ENCODE measurements at places on chromosomes 3 and 15. TPM values are rescaled to one million over a fixed set of nuclear protein-coding genes. Genes with fewer than 3 reads are reported as not detected.

GRCh38 chr3:193207290-193208273, 33.4 kb upstream of the PLAAT1 start:
- no peak for DNase-seq

Gene FMN1
- polyA plus RNA-seq = not detected

DNA sequence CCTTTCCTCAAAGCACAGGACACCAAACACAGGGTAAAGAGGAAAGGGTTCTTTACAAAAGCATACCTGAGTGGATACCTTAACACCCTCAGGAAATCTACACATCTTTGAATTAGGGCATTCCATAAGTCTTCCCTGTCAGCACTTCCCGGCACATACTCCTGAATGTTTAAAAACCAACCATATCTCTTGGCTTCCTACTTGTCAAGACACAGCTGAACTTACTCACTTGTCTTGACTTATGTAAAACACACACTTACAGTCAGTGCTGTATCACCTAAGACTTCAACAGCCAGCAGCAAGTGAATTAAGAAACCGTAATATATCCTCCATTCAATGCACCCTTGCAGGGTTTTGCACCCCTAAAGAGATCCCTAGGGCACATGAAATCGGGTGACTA, 17.5 kb downstream of the IL1RAP start:
- DNase-seq = no peak

GRCh38 chr3:149726716-149727407, 25.4 kb downstream of the COMMD2 start:
- DNase-seq = no peak

DNA sequence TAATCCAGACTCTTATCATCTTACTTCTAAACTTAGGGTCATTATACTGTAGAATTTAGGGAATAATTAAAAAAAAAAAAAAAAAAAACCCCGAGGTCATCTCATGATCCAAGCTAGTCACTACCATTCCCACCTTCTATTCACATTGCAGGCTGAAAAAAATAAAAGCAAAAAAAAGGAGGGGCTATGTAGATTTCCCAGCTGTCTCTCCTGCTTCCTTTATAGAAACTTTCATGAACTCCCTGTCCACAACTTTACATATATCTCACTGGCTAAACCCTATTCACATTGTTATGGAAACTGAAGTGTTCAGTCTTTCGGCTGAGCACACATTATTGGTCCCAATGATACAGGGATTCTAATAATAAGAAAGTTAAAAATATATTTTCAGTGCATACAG, 156.2 kb upstream of the TP63 start:
- DNase-seq = no peak

- no peak for DNase-seq
Observed at GRCh38 chr3:175518459-175518858, 659.3 kb downstream of the NAALADL2 start.

GRCh38 chr3:69385723-69386555, at the start of gene FRMD4B:
Gene FRMD4B, minus strand, starts transcription at chr3:69386088. Its CDS starts 99 bp downstream, at chr3:69385989.
- DNase-seq = peak; percentile 54

GRCh38 chr3:152058856-152059255, 185.4 kb downstream of the SUCNR1 start:
- no peak for DNase-seq

- DNase-seq = no peak
Observed at GRCh38 chr15:68578980-68579935, at the start of gene CORO2B. Gene CORO2B, plus strand, starts transcription at chr15:68578993. Its CDS starts 270 bp downstream, at chr15:68579263.

DNA sequence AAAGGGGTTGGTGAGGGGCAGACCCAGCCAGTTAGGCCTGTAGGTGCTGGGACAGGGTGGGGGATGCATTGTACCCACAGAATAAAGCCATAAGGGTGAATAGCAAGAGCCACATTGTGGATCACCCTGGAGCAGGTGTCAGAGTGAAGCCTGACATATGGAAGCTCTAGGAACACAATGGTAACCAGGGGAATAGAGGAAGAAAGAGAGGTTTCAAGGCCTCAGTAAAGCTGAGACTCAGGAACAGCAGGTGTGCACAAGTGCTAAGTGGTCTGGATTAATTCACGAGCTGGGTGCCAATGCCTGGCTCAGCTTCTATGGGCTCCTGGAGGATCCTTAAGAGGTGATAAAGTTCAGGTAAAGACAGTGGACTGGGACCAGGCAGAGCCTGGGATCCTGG, 323.7 kb upstream of the CTNNB1 start:
- no peak for DNase-seq

DNA sequence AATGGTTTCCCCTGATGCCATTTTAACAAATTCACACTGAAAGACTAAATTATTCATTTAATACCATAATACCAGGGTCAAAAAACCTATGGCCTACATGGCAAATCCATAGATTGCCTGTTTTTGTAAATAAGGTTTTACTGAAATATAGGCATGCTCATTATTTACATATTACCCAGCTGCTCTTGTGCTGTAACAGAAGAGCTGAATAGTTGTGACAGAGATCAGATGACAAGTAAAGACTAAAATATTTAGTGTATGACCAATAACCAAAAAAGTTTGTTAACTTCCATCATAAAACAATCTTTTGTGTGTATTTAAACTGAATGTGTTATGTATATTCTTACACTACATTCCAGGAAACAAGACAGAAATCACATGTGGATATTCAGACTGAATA, 60.2 kb downstream of the DENND4A start:
- no peak for DNase-seq

Gene WDR5B
- polyA plus RNA-seq = 0.70 TPM

Gene ARNT2
- polyA plus RNA-seq = not detected

- DNase-seq = no peak
Observed at GRCh38 chr3:109384164-109384563, 46.8 kb upstream of the DPPA4 start.

DNA sequence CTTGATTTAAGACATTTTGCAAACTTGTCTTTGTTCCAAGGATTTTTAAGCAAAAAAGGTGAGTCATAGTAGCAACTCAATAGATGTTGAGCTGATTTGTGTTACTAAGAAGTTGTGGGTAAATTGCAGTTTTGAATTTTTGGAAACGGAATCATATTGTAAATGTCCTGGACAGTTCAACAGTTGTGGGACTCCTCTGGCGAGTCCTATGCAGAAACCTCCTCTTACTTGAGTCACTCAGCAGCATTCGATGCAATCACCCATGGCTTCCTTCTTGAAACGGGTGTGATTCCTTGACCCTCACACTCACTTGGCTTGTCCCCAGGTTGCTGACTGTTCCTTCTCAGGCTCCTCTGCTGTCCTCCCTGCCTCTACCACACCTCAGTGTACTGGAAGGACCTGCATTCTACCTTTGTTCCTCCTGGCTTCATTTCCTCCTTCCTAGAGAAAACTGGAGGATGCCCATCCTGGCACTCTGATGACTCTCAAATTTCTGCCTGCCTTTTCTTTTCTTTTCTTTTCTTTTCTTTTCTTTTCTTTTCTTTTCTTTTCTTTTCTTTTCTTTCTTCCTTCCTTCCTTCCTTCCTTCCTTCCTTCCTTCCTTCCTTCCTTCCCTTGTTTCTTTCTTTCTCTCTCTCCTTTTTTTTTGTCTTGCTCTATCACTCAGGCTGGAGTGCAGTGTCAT, 52.8 kb upstream of the DGKG start:
- DNase-seq = no peak

DNA sequence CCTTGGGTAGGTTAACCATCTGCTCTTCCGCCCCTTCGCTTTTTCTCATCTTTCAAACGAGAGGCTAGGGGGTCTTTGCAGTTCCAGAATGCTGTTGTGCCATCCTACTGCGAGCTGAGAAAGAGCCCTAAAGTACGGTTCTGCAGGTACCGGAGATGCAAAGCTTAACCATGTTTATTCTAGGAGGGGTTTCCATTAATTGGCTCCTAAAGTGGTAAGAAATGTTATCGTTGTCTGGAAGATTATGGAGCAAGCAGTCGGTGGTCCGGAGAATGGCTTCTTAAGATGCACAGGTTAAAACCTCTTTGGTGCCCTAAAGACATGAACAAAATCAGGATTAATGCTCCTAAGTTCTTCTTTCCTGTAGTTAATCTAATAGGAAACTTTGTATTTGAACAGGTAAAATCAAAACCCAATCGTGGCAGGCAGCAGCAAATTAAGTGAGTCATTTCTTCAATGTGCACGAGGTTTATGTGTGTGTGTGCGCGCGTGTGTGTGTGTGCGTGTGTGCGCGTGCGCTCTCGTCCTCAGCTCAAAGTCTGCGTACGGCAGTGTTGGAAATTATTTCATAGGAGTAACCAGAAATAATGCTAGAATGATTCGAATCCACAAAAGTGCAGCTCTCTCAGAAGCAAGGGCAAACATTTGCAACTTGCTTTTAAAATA, 772 bp downstream of the FAM81A start:
- no peak for DNase-seq

DNA sequence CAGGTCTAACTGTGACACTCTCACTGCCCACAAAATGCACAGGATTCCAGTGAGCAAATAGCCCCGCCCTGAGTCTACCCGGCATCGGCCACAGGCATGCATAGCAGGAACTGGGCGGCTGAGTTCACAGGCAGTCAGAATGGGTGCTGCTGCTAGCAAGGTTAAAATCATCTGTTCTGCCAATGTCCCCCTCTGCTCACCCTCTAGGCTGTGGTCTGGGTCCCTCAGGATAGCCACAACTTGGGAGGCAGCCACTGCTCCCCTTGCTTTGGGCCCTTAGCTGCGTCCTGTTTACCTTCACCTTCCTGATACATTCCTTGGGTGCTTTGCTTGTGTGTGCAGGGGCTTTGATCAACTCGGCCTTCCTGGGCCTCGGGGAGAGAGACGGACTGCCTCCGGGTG, 232.9 kb upstream of the RGMA start:
- no peak for DNase-seq

Gene NAALADL2
- 0.10 TPM for polyA plus RNA-seq

Gene CRTAP
- 58.7 TPM for polyA plus RNA-seq

DNA sequence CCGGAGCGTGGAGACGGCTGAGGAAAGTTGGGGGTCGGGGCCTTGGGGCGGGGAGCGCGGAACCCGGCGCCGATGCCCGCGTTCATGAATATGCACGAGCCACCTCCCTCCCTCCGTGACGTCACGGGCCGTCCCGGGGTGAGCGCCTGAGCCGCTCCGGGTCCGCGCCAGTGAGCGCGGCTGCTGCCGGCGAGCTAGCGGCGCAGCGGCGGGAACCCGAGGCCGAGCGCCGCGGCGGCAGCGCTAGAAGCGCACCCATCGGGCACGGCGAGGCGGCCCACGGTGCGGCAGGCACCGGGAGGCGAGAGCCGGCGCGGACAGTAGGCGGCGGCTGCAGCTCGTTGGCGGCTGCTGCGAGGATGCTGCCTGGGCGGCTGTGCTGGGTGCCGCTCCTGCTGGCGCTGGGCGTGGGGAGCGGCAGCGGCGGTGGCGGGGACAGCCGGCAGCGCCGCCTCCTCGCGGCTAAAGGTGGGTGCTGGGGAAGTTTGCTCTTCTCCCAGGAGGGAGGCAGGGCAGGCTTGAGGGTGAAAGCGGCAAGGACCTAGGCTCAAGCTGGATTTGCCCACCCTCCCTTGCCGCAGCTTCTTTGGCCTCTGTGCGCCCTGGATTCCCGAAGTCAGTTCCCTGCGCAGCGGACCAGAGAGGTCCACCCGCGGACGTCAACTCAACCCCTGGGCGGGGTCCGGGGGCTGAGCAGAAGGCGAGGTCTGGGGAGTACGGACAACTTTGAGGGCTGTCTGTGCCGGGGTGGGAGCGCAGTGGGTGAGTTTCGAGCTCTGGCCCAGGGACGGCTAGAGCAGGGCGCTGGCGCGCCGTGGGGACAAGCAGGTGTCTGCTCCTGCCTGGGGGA, at the start of gene CLSTN2:
TSS of gene CLSTN2 (plus strand) at position 170 of the 850 bp plus-strand sequence.
- DNase-seq = no peak

GRCh38 chr15:66133247-66133885, 120.2 kb downstream of the MEGF11 start:
- DNase-seq = no peak

DNA sequence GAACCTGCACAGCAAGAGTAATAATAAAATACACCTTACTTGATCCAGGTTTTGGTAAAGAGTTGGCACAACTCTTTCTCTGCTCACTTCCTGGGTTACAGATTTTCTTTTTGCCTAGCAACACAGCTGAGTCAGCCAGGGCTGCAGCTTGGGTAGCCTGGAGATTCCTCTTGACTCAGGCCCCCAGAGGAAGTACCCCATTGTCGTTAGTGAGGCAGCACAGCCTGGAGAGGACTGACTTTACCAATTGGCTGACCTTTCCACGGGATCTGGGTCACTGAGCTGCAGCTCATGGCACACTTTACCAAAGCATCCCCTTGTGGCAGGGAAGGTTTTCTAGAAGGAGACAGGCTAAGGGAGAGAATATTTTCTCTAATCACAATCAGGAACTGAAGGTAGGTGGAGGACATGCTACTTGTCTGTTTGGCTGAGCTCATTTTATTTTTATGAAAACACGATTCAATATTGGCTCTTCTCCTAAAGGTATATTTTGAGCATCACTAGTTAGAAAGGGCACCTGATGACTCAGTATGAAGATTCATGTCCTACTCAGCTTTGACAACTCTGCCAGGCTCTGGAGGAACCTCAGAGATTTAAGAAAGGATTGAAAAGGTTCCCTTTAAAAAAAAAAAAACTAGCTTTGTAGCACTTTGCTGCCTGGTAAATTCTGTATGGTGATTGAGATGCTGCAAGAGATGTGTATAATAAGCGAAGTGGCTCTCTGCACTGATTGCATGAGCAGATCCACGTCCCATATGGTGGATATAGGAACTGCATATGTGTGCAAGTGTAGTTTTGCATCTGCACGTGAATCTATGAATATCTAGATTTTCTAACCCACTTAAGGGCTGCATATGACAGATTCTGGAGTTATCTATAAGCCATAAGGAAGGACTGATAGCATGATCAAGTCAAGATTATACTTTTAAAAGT, 124.8 kb downstream of the CHDH start:
- DNase-seq = no peak

- DNase-seq = no peak
Observed at GRCh38 chr3:173065543-173065981, 75.5 kb downstream of the SPATA16 start.

Gene SLC28A1
- not detected for polyA plus RNA-seq

- DNase-seq = no peak
Observed at GRCh38 chr15:62517541-62517940, 352.5 kb upstream of the C2CD4B start.

GRCh38 chr3:7146529-7146928, 285.6 kb downstream of the GRM7 start:
- no peak for DNase-seq

Gene PDE12
- 7.4 TPM for polyA plus RNA-seq

DNA sequence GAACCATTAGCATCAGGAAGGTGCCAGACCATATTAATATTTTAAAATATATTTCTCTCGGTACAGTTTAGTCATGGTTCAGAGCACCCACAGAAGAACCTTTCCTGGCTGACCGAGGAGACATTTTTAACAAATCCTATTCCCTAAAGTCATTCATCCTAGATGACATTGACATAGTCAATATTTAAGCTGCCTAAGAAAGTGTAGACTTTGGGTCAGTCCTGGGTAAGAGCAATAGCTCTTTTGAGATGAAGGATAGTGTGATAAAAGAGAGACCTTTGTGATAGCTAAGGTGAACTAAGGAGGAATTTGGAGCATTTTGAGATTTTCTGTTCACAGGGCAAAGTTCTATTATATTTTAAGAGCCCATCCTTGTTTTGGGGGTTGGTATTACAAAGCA, 47.5 kb downstream of the ZNF609 start:
- DNase-seq = no peak
